ENCODE measurements at places on chromosomes 6 and 20.

GRCh38 chr20:45058168-45058850 lies 42.6 kb downstream of the KCNS1 start:
- no peak for DNase-seq

DNA sequence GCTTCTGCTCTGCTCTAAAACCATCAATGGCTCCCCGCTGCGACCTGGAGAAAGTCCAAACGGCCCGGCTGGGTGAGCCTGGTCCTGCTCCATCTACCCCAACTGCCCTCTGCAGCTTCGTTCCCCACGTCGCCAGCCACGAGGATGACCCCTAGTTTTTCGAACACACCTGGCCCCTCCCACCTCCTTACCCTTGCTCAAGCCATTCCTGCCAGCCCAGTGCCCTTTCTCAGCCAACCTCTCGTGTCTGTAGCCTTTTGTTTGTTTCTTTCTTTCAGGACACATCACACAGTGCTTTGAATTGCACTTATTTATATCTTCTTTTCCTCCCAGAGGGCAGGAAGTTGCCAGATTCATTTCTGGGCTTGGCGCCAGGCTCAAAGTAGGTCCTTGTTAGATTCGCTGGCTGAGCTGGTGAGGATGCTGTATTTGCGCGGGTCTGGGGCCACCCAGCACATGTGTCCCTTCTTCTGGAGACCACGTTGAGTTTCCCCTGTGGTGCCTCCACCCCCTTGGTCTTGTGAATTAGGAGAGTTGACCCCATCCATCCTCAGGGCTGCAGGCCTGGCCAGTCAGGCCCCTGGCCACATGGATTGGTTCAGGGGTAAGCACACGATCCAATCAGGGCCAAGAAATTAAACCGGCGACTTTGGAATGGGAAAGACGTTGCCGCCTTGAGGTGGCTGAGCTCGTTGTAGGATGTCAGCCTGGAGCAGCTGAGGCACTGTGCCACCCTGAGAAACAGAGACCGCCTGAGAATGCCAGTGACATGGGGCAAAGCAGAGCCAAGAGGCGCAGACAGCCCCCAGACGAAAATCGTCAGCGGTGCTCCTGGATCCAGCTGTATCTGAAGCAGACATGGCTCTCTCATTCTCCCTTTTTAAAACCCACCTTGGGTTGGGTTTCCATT lies 156.0 kb downstream of the CEBPB start:
- no peak for DNase-seq

- no peak for DNase-seq
Observed at GRCh38 chr6:132814716-132815570, 574 bp downstream of the RPS12 start.

GRCh38 chr6:106739387-106739786 lies 110.0 kb downstream of the QRSL1 start:
- no peak for DNase-seq

DNA sequence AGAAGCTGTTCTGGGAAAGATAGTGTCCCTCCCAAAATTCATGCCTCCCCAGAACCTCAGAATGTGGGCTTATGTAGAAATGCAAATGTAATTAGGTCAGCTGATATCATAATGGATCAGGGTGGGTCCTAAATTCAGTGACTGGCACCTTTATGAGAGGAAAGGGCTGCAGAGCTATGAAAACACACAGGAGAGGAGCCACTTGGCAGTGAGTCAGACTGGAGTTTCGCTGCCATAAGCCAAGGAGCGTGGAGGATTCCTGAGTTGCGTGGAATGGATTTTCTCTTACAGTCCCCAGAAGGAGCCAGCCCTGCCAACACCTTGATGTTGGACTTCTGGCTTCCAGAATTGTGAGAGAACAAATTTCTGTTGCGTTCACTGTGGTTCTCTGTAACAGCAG lies 249.8 kb upstream of the PMEPA1 start:
- no peak for DNase-seq

- no peak for DNase-seq
Observed at GRCh38 chr20:7399114-7399513, 541.1 kb downstream of the HAO1 start.

GRCh38 chr6:84805145-84805544 lies 40.7 kb upstream of the TBX18 start:
- no peak for DNase-seq

DNA sequence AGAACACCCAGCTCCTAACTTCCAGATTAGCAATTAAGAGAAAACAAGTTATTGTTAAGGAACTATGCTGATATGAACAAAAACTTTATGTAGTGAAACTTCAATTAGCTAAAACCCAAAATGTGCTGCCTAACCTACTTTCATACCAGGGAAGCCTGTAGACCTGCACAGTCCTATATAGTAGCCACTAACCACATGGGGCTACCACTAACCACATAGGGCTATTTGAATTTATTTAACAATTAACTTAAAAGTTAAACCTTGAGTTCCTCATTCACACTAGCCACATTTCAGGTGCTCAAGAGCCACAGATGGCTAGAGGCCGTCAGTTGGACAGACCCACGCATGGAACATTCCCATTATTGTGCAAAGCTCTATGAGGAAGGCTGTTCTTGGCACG lies 72.4 kb upstream of the LAMP5 start:
- DNase-seq = no peak

- no peak for DNase-seq
Observed at GRCh38 chr6:75524322-75524972, 30.8 kb upstream of the FILIP1 start.

GRCh38 chr6:118770112-118770788 lies 118.9 kb upstream of the CEP85L start:
- no peak for DNase-seq

DNA sequence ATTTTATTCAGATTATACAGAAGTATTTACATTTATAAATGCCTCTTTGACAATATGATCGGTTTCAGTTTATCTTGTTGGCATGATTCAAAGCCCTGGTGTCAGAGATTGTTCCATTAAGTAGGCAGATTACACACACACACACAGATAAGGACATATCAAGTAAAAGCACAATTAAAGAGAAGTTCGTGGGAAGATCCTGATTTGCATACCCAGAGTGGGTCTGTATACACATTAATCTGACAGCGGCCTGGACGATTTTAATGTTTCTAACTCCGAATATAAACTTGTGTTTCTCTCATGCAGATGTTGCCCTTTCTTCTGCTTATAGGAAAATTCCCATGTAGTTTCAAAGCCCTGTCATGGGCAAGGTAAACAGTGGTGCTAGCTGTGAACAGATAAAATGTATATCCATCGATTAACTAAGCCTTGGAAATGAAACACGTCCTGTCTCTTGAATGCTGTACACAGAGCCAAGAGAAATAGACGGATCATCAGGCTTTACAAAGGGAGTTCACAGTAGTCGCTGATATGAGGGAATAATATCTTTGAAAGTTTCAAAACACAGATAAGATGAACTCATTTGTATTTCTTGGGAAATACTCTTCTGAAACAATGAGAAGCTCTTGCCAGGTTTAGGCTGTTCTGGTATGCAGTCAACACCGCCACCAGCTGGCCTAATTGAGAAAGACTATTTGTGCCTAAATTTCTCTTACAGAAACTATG lies 108.2 kb upstream of the GMDS start:
- DNase-seq = peak; percentile 15

GRCh38 chr6:34237722-34238584 lies 1.3 kb downstream of the HMGA1 start:
- DNase-seq = peak; percentile 63

DNA sequence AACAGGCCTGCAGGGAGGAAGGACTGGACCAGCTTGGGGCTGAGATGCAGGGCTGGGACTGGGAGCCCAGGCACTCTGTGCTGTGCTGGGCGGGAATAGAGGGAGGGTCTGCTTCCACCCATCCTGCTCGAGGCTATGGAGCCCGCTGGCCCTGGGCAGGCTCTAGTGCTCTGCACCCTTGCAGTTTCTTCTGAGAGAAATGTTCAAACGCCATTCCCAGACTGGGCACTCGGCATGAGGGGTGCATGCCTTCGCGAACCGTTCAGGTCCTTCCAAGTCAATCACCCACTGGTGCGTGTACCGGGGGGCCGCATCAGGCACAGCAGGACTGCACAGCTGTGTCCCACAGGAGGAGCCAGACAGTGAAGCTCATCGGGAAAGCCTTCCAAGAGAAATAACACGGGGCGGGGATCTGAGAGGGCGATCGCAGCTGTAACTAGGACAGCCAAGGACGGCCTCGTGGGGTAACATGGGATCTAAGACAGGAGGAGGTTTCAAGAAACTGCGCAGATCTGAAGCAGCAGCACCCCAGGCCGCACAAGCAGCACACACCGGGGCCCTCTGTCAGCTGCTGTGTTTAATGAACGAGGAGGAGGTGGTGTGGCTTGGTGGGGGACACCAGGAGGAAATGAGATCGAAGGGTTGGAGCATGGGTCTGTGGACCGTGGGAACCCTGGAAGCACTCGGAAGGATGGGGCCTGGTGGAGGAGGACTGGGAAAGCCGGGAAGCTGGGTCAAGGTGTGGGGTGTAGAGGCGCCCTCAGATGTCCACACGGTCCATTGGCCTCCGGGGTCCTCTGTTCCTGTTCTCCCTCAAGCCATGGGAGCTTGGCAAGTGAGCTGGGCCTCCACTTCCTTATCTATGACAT lies 26.1 kb upstream of the PYGB start:
- DNase-seq = no peak

DNA sequence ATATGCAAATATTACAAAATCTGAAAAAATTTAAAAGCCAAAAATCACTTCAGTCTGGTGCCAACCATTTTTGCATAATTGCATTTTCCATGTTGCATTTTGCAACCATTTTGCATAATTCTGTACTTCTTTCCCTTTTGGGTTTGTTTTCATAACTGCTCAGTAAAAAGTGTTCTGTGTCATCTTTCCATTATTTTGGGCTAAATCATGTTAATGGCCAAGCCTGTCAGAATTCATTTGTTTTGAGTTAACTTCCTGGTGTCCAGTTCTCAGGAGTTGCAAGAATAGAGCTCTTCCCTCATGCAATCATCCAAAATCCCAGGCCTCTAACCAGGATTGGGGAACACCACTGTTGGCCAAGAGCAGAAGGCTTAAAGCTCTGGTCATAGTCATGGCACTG lies 133.6 kb downstream of the MTHFD1L start:
- no peak for DNase-seq

DNA sequence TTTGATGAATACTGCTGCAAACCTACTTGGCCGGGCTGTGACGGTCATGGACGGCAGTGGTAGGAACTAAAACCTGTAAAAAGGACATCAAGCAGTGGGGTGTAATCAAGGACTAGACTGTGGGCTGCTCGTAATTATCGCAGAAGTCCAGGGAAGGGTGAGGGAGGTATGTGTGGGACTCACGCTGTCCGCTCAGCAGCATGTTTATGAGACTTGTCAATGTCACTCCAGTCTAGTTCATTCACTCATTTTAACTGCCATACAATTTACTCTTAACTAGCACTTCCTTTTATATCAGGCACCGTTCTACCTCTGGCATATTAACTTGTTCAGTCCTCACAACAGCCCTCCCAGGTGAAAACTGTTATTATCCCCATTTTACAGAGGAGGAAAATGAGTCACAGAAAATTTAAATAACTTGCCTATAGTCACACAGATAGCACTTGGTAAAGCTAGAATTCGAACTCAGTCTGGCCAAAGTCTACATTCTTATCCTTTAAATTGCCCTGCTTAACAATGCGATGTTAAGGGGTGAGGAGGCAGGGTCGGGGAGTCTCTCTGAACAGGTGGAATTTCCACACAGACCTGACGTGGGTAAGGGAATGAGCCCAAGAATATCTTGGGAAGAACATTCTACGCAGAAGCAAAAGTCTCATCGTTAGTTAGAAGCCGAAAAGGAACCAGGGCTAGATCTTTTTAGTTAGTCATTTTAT lies 4.1 kb downstream of the PNPLA1 start:
- DNase-seq = no peak

DNA sequence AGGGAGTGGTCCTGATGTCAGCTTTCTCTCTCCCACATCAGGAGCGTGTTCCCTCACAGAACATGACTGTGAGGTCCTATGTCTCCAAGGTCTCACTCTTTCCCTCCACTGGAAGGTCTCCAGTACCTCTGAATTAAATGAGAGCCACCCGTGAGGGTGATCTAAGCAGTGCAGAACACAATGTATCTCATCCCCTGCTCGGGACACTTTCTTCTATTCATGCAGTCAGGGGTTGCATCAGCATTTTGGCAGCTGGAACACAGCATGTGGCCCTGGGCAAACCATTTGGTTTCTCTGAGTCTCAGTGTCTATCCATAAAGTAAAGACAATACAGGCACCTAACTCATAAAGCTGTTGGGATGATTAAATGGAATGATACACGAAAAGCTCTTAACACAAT lies 34.2 kb downstream of the MAFB start:
- DNase-seq = no peak

GRCh38 chr6:126631363-126631762 lies 291.4 kb downstream of the CENPW start:
- DNase-seq = no peak

DNA sequence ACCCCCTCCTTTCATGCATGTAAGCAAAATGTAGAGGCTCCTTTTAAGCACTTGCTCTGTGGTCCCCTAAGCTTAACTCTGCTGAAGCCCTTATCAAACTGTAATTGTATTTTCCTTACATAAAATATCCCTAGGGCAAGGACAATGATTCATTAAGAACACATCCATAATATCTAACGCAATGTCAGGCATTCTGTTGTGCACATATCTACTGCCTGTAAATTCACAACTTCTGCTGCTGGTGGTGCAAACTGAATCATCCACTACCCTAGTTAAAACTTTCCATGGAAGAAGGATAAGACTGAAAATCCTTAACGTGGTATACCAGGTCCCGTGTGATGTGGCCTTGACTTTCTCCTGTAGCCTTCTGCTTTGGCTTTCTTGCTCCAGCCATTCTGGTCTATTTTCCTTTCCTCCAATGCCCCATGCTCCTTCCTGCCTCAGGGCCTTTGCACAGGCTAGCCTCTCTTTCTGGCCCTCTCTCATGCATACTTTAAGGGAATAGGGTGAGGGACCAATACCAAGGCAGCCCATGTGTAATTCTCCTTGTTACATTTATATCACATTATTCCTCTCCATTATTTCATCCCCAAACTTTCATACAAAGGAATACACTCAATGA lies 113.6 kb upstream of the ZFP64 start:
- no peak for DNase-seq

GRCh38 chr6:160863782-160864181 lies 127.8 kb upstream of the MAP3K4 start:
- DNase-seq = no peak

All from CD4-positive, alpha-beta T cell (primary cell).